ENCODE measurements at places on chromosomes 6 and 20.

GRCh38 chr20:29300579-29301551 is 1956.6 kb upstream of the DEFB115 start:
- DNase-seq = no peak

GRCh38 chr20:62217913-62218773 is 1.9 kb downstream of the HRH3 start:
- no peak for DNase-seq

GRCh38 chr6:111921103-111921502 is 47.9 kb upstream of the FYN start:
- DNase-seq = no peak

DNA sequence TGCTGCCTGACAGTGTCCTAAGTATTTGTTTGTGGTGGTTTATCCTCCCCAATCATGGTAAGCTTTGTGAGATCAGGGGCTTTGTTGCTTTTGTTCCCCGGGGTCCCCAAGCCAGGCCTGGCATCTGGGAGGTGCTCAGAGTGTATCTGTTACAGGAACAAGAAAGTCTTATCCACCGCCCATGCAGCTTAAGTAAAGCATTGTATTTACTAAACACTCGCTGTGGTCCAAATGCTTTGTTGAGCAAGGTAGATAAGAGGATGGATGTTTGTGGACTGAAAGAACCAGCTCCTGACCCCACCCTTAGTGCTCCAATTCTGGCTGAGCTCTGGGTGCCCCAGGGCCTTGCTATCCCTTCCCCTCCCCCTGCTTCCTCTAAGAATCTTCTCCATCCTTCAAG is 19.8 kb upstream of the TFAP2C start:
- DNase-seq = no peak

DNA sequence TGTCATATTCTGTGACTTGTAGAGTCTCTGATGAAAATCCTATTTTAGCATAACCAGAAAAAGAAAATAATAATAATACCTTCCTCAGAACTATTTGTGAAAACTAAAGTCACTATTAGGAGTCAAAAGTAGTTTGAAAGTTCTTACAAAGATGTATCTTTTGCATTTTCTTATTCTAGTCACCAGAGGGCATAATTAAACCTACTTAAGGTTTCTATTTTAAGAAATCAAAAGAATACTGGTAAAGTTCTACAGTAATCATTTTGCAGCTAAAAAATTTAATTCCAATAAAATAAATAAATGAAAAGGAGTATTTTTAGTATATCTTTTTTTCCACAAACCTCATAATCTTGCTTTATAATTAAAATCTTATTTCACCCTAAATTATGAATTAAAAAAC is 28.0 kb upstream of the MCM9 start:
- DNase-seq = no peak

GRCh38 chr6:38057994-38058393 is 238.5 kb downstream of the ZFAND3 start:
- DNase-seq = no peak

- DNase-seq = peak; percentile 87
These were observed 240.1 kb upstream of the TBX18 start for GRCh38 chr6:85004361-85004995.

GRCh38 chr20:47872341-47872740 is 87.1 kb upstream of the SULF2 start:
- DNase-seq = no peak

GRCh38 chr20:33684533-33685327 is 1.5 kb downstream of the E2F1 start:
- DNase-seq = peak; percentile 18

- no peak for DNase-seq
These were observed 13.6 kb upstream of the SRSF6 start for GRCh38 chr20:43444107-43444506.

- DNase-seq = no peak
These were observed 268.7 kb downstream of the CD83 start for GRCh38 chr6:14386263-14386662.

GRCh38 chr20:10090588-10091166 is 55.9 kb downstream of the ANKEF1 start:
- peak; percentile 73 for DNase-seq

DNA sequence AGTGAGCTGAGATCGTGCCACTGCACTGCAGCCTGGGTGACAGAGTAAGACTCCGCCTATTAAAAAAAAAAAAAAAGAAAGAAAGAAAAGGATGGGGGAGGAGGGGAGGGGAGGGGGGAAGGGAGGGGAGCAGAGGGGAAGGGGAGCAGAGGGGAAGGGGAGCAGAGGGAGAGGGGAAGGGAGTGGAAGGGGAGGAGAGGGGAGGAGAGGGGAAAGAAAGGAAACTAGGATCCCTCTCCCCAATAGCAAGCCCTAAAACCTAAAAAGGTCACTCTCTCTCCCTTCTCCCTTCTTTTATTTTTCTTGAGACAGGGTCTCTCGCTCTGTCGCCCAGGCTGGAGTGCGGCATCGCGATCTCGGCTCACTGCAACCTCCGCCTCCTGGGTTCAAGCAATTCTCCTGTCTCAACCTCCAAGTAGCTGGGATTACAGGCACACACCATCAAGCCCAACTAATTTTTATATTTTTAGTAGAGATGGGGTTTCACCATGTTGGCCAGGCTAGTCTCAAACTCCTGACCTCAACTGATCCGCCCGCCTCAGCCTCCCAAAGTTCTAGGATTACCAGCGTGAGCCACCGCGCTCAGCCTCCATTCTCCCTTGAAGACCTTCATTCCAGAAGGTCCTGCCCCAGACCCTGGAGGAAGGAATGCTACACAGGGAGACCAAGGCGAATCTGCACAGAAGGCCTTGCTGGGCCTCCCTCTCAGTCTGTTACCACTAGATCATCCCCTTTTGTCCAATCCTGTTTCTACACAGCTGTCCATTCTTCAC is 45.8 kb upstream of the PIM1 start:
- no peak for DNase-seq

DNA sequence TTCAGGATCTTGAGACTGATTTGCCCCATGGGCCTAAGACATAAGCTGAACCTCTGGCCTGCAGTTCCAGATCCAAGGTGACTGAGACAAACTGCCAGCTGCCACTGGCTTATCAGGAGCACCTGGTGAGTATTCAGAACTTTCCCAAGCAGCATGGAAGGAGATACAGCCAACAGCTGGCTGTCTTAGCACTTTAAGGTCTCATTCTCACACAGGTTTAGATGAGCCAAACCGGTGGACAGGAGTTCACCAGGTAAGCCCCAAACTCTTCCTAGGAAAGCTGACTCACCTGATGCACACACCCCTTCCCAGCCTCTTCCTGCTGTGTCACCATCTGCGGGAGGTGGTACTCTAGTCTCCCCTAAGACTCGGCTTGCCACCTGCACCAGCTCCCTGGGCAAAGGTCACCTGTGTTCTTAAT is at the start of gene BANF2:
BANF2 (plus strand) TSS at position 36 of the 421 bp plus-strand sequence. CDS start 25,060 bp downstream, outside the sequence.
- no peak for DNase-seq

DNA sequence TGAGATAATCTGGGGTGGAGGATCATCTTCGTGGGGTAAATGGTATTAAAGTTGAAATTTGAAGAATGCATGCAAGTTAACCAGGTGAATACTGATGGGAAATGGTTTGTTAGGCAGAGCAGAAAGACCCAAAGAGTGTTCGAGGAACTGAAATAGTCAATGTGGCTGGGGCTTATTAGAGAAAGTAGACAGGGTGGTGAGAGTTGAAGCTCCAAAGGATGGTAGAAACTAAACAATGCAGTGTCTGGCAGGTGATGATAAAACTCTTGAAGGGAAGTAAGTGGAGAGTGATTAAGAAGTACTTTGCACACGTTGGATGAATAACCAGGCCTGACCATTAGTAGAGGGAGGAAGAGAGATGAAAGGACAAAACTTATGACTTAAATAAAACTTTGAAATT is 39.8 kb upstream of the CENPW start:
- DNase-seq = peak; percentile 8

DNA sequence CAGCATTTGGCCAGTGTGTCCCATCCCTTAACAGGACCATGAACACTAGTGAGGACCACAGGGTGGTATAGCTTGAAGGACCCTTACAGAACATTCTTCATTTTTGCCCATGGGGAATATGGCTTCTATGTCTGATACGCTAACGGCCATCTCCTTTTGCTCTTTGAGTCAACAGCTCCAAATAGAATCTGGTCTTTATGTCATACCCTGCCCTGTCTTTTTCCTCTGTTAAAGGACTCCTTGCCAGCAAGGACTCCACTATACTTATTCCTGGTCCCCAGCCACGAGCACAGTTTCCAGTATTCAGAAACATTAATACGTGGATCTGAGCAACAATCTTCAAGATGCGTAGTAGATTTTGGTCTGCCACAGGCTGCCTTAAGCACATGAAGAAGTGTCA is 22.5 kb downstream of the SERPINB1 start:
- no peak for DNase-seq

DNA sequence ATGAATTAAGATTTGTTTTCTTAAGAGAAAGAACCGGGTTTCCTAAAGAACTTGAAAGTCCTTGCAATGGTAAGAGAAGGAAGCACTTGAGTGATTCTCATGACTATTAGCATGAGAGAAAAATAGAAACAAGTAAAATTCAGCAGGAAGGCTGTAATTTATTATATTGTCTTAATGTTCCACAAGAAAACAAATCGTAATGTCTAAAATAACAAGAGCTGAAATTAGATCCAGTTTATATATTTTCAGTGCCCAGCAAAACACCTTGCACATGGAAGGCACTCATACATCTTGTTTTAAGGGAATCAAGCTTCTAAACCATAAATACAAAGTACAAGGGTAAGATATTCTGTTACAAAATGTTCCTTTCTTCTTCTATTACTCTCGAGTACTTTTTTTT is 229.4 kb upstream of the PLN start:
- no peak for DNase-seq

DNA sequence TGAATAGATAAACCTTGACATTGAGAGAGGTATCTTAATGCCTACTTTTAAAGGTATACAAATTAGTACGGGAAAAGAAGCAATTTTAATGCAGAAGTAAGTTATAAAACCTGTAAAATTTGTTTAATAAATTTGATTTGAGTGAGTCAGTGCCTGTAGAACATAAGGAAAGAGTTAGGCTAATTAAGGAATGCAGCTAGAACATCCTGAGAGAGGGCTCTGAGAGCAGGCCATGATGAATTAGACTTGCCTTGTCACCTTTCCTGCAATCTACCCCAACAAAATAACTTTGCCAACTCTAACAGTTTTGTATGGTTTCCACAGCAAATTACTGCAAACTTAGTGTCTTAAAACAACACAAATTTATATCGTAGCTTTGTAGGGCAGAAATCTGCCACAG is 700.8 kb downstream of the RFPL4B start:
- no peak for DNase-seq

DNA sequence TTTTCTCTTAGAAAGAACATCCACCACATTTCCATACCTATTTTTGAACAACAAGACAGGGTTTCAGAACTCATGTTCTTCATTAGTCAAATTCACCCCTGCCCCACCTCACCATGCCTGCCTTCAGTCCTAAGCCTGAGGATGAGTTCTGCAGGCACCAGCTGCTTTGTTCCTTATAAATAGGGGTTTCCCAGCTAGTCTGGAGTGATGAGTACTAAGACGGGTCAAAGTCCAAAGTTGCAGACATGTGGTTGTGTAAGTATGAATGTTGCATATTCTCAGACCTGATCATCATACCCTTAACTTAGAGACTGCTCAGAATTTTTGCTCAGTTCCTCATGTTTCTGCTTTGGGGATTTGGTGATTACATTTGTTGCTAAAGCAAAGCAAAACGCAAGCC is 257.7 kb upstream of the CDYL start:
- DNase-seq = peak; percentile 25

DNA sequence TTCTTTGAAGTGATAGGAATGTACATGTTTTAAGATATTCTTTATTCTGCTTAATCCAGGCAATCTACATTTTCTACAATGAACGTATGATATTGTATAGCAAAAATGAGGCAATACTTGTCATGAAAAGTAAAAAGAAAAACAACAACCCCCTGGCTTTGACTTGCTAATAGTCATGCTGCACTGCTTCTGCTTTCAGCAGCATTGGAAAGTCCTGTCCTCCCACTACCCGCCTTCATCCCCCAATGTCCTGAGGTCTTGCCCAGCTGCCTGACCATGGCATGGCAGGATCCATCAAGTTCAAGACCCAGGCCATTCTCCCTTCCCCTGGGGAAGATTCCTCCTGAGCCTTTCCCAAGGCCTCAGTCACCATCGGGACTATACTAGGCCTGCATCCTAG is 156.5 kb downstream of the SH3BGRL2 start:
- DNase-seq = no peak

DNA sequence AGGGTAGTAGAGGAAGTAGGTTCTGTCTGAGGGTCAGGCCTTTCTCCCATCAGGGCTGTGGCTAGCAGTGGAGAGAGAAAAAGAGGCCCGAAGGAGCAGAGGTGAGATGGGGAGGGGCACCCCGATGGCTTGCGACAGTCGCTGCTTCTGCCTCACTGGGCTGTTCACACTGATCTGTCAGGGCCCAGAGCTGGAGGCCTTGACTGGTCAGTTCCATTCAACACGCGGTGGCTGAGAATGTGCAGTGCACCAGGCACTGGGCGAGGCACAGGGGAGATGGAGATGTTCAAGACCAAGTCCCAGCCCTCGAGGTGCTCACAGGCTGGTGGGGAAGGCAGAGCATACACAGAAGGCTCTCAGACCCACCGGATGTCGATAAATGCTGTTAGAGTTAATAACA is 21.4 kb downstream of the SLC12A5 start:
- no peak for DNase-seq

- no peak for DNase-seq
These were observed at the start of gene HNF4A for GRCh38 chr20:44355498-44356352. Gene HNF4A, plus strand, starts transcription at chr20:44355699. Its CDS starts 106 bp downstream, at chr20:44355805.

DNA sequence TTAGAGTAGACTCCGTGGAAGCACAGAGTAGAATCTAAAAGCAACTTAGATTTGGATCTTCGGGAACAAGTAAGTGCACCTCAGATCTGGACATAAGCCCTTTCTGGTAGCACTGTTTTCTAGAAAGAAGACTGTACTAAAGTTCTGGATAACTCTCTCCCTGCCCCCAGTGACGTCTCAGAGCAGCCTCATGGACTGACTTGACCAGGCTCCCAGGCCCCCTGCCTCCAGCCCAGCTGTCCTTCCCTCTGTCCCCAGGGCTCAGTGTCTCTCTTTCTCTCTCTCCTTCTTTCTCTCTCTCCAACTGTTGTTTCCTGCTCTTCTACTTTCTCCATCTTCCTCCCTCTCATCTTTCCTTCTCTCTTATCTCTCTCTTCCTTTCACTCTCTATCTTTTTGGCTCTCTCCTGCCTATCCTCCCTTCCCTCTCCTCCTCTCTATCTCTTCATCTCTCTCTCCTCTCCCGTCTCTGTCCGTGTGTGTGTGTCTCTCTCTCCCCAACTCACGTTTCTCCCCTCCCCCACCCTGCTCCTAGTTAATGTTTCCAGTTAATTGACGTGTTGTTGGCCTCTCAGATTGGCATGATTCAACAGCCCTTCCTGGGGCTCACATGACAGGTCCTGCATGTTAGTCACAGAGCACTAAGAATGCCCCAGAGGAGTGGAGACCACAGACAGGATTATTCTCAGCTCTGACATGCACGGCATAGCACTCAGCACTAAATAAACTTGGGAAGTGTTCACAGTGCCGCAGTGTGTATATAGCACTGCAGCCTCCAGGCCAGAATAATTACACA is 180.4 kb upstream of the FOXQ1 start:
- DNase-seq = peak; percentile 2

DNA sequence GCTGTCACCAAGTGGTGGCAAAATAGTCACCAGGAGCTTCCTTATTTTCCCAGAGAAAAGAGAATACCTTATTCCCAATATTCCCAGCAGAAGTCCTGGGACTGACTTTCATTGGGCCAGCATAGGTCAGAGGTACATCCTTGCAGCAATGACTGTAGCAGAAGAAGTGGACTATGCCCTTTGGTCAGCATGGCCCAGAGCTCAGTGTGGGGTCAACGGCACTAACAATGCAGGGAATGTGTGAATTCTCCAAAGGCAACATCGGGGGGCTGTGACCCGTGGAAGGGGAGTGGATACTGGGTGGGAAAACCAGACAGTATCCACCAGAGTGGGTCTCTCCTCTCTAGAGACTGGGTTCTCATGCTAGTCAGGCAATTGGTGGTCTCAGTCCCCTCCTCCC is 15.6 kb upstream of the LBP start:
- DNase-seq = no peak
